ENCODE measurements at places on chromosomes 5 and 9.

- no peak for DNase-seq
Measured at GRCh38 chr9:73050065-73050816, 97.4 kb upstream of the ALDH1A1 start.

GRCh38 chr9:128554155-128554862 is 1.9 kb downstream of the SPTAN1 start:
- no peak for DNase-seq

- peak; percentile 33 for DNase-seq
Measured at GRCh38 chr5:1344975-1345838, at the start of gene CLPTM1L. CLPTM1L (minus strand) TSS chr5:1345099; CDS start chr5:1344841, 258 bp downstream.

GRCh38 chr9:131503626-131504465 is 1.1 kb downstream of the POMT1 start:
- no peak for DNase-seq

DNA sequence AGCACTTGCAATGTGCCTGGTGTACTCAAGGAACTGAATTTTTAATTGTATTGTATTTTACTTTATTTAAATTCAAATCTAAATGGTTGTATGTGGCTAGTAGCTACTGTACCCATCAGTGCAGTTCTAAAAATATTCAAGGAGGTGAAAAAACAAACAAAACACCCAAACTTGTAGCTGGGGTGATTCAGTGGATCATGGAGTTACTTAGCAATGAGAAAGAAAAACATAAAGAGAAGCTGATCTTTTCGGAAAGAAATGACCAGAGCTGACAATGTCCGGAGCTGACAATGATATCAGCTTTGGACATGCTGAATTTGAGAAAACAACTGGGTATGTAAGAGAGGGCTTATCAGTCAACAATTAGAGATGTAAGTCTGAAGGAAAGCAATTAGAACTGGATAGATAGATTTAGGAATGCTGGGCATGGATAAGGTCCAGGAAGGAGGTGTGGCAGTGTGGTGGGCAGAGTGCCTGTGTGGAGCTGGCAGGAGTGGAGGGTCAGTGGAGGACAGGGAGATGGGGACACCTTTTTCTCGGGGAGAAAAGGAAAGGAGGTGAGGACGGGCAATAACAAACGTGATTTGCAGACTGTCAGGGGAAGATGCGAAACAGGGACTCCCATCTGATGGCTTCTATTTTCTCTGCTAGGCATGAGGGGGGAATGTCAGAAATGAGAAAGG is 113.2 kb downstream of the DCP2 start:
- no peak for DNase-seq

GRCh38 chr5:86716121-86716520 is 98.4 kb downstream of the COX7C start:
- DNase-seq, result no peak

GRCh38 chr5:178467568-178468195 is 122.5 kb downstream of the COL23A1 start:
- no peak for DNase-seq

DNA sequence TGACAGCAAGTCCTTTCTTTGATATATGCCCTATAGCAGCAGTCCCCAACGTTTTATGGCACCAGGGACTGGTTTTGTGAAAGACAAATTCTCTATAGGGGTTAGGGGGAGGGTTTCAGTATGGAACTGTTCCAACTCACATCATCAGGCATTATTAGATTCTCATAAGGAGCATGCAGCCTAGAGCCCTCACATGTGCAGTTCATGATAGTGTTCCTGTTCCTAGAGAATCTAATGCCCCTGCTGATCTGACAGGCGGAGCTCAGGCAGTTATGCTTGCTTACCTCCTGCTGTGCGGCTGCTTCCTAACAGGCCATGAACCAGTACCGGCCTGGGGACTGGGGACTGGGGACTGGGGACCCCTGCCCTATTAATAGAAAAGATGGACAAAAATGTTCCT is 2.7 kb upstream of the RAPGEF6 start:
- no peak for DNase-seq

DNA sequence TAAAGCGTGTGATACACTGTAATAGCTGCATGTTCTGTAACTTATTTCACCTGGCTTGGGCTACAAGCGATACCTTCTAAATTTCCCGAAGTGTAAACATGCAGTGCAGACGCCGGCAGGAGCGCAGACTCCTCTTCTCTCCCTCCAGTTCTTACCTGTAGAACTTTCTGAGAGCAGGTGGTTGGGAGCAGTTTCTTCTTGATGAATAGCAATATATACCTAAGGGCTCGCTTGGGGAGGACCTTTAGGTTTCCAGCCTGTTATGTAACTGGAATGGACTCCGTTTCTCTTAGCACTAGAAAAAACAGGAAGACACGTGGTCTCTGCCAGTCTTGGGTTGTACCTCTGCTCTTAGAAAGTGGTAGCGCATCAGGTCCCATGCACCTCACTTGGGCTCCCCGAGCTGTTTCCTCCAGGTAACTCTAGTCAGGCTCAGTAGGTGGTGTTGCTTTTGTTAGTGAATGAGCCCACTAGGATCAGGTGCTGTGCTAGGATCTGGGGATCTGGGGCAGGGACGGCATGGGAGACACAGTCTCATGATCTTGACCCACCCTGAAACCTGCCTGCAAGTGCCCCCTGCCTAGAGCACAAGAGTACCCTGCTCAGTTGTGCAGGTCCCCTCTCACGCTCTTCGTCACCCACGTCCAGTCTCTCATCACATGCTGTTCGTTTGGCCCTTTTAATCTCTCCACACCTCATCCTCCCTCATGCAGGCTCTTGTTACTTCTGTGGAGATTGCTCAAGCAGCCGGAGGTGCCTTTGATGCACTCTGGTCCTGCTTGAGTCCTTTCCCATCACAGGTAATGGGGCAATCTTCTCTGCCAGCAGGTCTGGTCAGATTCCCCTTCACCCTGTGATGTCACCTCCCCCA is 2.8 kb downstream of the TENT4A start:
- DNase-seq, result no peak

GRCh38 chr5:108639366-108639765 is 108.3 kb upstream of the FER start:
- DNase-seq, result no peak

GRCh38 chr9:78031893-78032729 is 500 bp upstream of the GNAQ start:
- DNase-seq, result peak; percentile 90

- DNase-seq, result no peak
Measured at GRCh38 chr9:72228282-72228681, 79.0 kb downstream of the GDA start.

- no peak for DNase-seq
Measured at GRCh38 chr5:1432296-1432695, 12.9 kb downstream of the SLC6A3 start.

GRCh38 chr5:106853266-106853665 is 817.5 kb downstream of the EFNA5 start:
- no peak for DNase-seq

DNA sequence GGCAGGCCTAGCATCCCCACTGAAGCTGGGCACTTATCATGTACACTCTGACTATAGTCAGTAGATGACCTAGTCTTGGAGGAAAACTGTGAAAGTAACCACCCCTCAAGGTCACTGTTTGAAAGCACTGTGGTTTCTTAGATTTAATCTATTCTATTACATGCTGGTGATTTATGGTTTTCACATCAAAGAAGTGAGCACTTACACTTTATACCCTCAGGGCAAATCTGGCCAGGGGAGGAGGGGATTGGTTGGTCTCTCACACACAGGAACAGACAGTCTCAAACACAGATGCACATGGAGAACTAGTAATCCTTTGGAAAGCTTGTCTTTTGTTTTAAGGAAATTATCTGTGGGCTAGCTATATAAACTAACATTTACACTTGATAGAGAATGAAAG is 17.9 kb upstream of the SPIN1 start:
- no peak for DNase-seq

GRCh38 chr5:93100428-93100827 is 480.6 kb downstream of the NR2F1-AS1 start:
- DNase-seq, result no peak

All from caudate nucleus (tissue), 63 donors.